ENCODE measurements at places on chromosomes 1 and 21. TPM values are rescaled to one million over a fixed set of nuclear protein-coding genes. Genes with fewer than 3 reads are reported as not detected.
A peak's percentile ranks its signal among the peaks of the same experiment; 100 is the strongest.

DNA sequence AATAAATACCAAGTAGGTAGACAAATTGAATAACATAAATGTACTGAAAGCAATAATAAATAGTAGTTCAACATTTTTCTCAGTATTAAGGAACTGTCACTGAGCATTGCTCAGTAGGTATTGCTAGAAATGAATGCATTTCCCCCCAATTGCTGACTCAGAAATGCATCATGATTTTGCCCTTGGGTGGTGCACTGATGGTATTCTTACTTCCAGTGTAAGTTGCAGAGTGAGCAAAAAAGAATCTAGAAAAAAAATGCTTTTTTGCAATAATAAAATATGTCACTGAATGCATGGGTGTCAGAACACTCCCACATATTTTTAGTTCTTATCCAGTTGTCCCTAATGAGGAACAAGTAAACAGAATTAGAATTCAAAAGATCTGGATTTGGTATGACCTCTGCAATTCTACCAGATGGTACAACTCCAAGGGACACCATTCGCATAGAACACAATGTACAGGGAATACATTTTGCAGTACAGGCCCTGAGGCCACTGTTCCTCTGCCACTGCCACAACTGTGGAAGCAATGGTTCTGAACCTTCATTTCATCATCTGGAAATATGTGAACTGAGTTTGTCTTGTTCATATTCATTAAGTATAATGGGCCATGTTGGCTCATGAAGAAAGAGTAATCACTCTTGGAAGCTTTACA is 78.0 kb downstream of the ATP6V1G3 start:
- H3K27ac ChIP-seq, result no peak overlapping the region
- no peaks in the 10 kb centered on the region for H3K27me3 ChIP-seq
- no peak for DNase-seq
- no peak overlapping the region for H3K4me3 ChIP-seq
- peaks cover 4% of the 10 kb centered on the region for H3K4me1 ChIP-seq
- H3K36me3 ChIP-seq, result no peaks in the 10 kb centered on the region

GRCh38 chr21:39188521-39189139 is 5.4 kb upstream of the PSMG1 start:
- H3K4me1 ChIP-seq, result peaks cover 16% of the 10 kb centered on the region
- H3K4me3 ChIP-seq, result no peak overlapping the region
- H3K36me3 ChIP-seq, result peaks cover 21% of the 10 kb centered on the region

- peaks cover 11% of the 10 kb centered on the region for H3K27me3 ChIP-seq
- DNase-seq, result no peak
- peaks cover 35% of the 10 kb centered on the region for H3K4me1 ChIP-seq
- peak overlapping the region; percentile 31 for H3K27ac ChIP-seq
- H3K36me3 ChIP-seq, result peaks cover 2% of the 10 kb centered on the region
- H3K4me3 ChIP-seq, result no peak overlapping the region
Observed at GRCh38 chr1:206687915-206688442, 3.3 kb downstream of the MAPKAPK2 start.

GRCh38 chr1:234745276-234745675 is 135.3 kb upstream of the IRF2BP2 start:
- H3K36me3 ChIP-seq, result no peaks in the 10 kb centered on the region
- no peak for DNase-seq
- H3K27me3 ChIP-seq, result peaks cover 4% of the 10 kb centered on the region
- no peak overlapping the region for H3K4me3 ChIP-seq

DNA sequence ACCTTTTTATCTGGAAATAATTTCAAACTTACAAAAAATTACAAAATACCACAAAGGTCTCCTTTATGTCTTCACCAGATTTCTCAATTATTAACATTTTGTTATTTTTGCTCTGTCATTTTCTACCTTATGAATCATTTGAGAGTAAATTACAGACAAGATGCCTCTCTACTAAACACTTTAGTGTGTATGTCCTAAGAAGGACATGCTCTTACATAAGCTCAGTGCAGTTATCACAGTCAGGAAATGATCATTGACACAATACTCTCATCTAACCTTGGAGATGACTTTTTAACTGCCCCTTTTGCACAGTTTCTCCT is 378.9 kb upstream of the RUNX1 start:
- peaks cover 14% of the 10 kb centered on the region for H3K4me1 ChIP-seq
- no peak for DNase-seq
- H3K36me3 ChIP-seq, result peaks cover 2% of the 10 kb centered on the region

DNA sequence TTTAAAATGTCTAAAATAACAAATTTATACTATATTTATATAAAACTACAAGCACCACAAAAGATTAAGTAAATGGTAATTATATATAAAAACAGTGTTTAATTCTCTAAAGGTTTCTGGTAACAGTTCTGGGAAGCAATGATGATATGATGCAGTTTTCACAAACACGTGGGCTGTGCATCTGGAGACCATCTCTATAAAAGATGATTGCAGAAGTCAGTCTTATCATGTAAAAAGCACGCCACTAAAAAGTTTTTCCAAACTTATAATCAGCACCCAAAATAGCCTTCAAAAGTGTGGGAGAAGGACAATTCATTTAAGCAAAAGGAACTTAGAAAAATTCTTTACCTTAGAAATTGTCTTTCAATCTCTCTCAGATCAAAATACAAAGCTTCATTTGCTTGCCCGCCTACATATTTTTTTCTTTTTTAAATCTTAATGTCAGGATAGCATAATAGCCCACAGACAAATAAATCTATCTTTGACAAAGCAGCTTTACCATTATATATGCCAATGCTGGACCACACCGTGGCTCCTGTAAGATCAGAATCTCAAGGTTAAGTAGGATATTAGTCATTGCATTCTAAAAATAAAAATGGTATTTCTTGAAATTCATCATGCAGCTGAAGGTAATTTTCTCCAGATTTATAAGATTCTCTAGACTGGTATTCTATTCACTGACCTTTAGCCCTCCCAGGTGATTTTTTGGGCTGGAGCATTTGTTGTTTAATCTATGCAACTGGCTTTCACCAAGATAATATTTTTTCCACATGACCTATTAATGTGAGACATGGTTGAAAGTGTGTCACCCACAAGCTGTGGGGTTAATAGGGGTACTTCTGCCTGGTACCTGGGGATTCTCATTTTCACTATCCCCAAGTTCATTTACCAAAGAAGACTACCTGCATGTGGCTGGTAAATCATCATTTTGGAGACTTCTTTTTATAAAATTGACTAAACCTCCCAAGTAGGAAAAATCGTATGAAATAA is 189.6 kb upstream of the ST6GALNAC5 start:
- no peaks in the 10 kb centered on the region for H3K36me3 ChIP-seq
- no peaks in the 10 kb centered on the region for H3K4me1 ChIP-seq
- no peak overlapping the region for H3K27ac ChIP-seq
- H3K4me3 ChIP-seq, result no peak overlapping the region
- no peaks in the 10 kb centered on the region for H3K27me3 ChIP-seq

- no peak for DNase-seq
- no peak overlapping the region for H3K27ac ChIP-seq
- H3K4me1 ChIP-seq, result no peaks in the 10 kb centered on the region
- H3K36me3 ChIP-seq, result no peaks in the 10 kb centered on the region
- no peaks in the 10 kb centered on the region for H3K27me3 ChIP-seq
- no peak overlapping the region for H3K4me3 ChIP-seq
Observed at GRCh38 chr1:178694923-178695525, 30.0 kb upstream of the RALGPS2 start.

- H3K4me3 ChIP-seq, result no peak overlapping the region
- H3K4me1 ChIP-seq, result no peaks in the 10 kb centered on the region
- no peaks in the 10 kb centered on the region for H3K36me3 ChIP-seq
- no peak for DNase-seq
- H3K27me3 ChIP-seq, result peaks cover 29% of the 10 kb centered on the region
Observed at GRCh38 chr1:85340427-85340826, 64.0 kb upstream of the BCL10 start.

DNA sequence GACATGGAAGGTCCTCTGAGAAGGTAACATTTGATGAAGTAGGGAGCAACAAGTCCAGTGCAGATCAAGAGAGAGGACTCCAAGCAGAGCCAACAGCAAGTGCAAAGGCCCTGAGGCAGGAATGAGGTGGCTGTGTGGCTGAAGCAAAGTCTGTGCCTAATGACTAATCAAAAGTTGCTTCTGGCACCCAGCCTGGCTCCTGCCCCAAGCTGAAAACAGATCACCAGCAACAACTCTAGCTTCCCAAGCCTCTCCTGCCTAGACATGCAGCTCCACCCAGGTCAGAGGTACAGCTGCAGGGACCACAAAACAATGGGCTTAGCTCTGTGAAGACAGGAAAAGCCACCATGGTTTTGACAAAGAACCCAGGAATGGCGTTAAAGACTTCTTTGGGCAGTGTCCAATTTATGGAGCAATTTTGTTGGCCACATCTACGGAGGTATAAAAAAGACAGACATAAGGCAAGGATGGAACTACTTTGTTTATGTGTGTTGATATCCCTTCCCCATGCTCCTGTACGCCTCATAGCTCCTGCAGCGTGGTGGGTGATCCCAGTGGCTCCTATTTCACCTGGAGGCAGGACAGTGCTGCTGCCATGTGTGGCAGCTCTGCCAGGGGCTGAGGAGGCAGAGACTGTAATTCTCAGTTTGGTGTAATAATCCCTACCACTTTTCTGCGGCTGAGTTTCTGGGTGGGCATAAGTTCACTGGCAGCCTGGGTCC is 26.4 kb upstream of the IGSF3 start:
- no peaks in the 10 kb centered on the region for H3K36me3 ChIP-seq
- DNase-seq, result no peak
- no peak overlapping the region for H3K27ac ChIP-seq
- peaks cover 4% of the 10 kb centered on the region for H3K4me1 ChIP-seq
- no peak overlapping the region for H3K4me3 ChIP-seq

- H3K27ac ChIP-seq, result no peak overlapping the region
- H3K36me3 ChIP-seq, result peaks cover 24% of the 10 kb centered on the region
- DNase-seq, result no peak
Observed at GRCh38 chr1:86913399-86913895, 479 bp downstream of the SELENOF start.

GRCh38 chr1:2564815-2565374 is 8.7 kb downstream of the TNFRSF14 start:
- H3K27me3 ChIP-seq, result no peaks in the 10 kb centered on the region
- H3K27ac ChIP-seq, result no peak overlapping the region
- DNase-seq, result no peak
- H3K4me1 ChIP-seq, result peaks cover 3% of the 10 kb centered on the region
- peaks cover 2% of the 10 kb centered on the region for H3K36me3 ChIP-seq

- no peak for DNase-seq
- H3K4me3 ChIP-seq, result no peak overlapping the region
- H3K27me3 ChIP-seq, result peaks cover 2% of the 10 kb centered on the region
- peaks cover 8% of the 10 kb centered on the region for H3K4me1 ChIP-seq
- no peak overlapping the region for H3K27ac ChIP-seq
Observed at GRCh38 chr1:168333562-168334276, 53.0 kb downstream of the TBX19 start.

- DNase-seq, result peak; percentile 54
- peaks cover 20% of the 10 kb centered on the region for H3K4me1 ChIP-seq
- H3K36me3 ChIP-seq, result peaks cover 1% of the 10 kb centered on the region
- H3K4me3 ChIP-seq, result no peak overlapping the region
- peaks cover 22% of the 10 kb centered on the region for H3K27me3 ChIP-seq
- no peak overlapping the region for H3K27ac ChIP-seq
Observed at GRCh38 chr21:36125512-36126207, 9.2 kb upstream of the CBR3 start.

GRCh38 chr1:61869691-61870109 is 127.4 kb downstream of the PATJ start:
- no peak overlapping the region for H3K4me3 ChIP-seq
- no peak overlapping the region for H3K27ac ChIP-seq
- peaks cover 14% of the 10 kb centered on the region for H3K36me3 ChIP-seq
- peaks cover 3% of the 10 kb centered on the region for H3K4me1 ChIP-seq

DNA sequence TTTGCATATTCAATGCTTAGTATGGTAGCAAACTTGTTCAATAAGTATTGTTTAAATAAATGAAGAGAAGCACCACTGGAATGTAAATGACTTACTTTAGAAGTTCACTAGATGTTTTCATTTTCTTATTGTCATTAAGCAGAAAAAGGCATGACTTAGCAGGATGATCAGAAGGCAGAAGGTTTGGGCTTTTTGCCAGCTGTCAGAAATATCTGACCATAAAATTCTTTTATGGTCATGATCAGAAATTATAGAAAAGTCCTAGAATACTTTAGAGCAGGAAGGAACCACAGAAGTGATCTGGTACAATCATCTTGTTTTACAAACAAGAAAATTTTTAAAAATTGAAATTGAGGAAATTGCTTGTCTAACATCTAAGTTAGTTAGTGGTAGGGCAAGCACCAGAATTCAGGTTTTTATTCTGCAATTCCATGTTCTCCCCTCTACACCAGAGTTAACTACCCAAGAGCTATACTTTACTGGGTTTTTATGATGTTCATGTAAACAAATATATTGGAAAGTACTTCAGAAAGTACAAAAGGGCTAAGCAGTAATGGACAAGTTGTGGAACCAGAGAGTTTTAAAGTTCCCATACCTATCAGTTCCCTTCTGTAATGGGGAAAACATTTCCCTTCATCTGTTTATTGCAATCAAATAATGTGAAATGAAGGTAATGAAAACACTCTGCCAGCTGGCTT is 10.1 kb downstream of the FMO5 start:
- H3K4me3 ChIP-seq, result no peak overlapping the region
- no peak overlapping the region for H3K27ac ChIP-seq
- no peak for DNase-seq
- no peaks in the 10 kb centered on the region for H3K36me3 ChIP-seq
- H3K27me3 ChIP-seq, result no peaks in the 10 kb centered on the region

GRCh38 chr1:6352138-6352563 is 41.4 kb downstream of the ACOT7 start:
- DNase-seq, result no peak
- peaks cover 1% of the 10 kb centered on the region for H3K36me3 ChIP-seq
- no peak overlapping the region for H3K4me3 ChIP-seq

- H3K4me1 ChIP-seq, result peaks cover 45% of the 10 kb centered on the region
- H3K36me3 ChIP-seq, result no peaks in the 10 kb centered on the region
- H3K27ac ChIP-seq, result peak overlapping the region; percentile 85
- H3K27me3 ChIP-seq, result no peaks in the 10 kb centered on the region
- no peak for DNase-seq
Observed at GRCh38 chr1:12143631-12144155, 23.1 kb upstream of the TNFRSF1B start.

- H3K27ac ChIP-seq, result no peak overlapping the region
- H3K27me3 ChIP-seq, result peaks cover 6% of the 10 kb centered on the region
- no peaks in the 10 kb centered on the region for H3K36me3 ChIP-seq
- no peak for DNase-seq
- H3K4me3 ChIP-seq, result no peak overlapping the region
Observed at GRCh38 chr1:87712261-87713010, 383.8 kb downstream of the LMO4 start.

- H3K4me1 ChIP-seq, result no peaks in the 10 kb centered on the region
- no peaks in the 10 kb centered on the region for H3K36me3 ChIP-seq
- no peak overlapping the region for H3K4me3 ChIP-seq
- H3K27me3 ChIP-seq, result no peaks in the 10 kb centered on the region
- no peak overlapping the region for H3K27ac ChIP-seq
Observed at GRCh38 chr1:3348196-3348865, 106.1 kb upstream of the ARHGEF16 start.

GRCh38 chr1:15418806-15419515 is 9.3 kb downstream of the EFHD2 start:
- H3K4me1 ChIP-seq, result peaks cover 33% of the 10 kb centered on the region
- H3K27ac ChIP-seq, result no peak overlapping the region
- H3K36me3 ChIP-seq, result peaks cover 25% of the 10 kb centered on the region
- no peaks in the 10 kb centered on the region for H3K27me3 ChIP-seq

GRCh38 chr1:193462629-193463320 is 276.4 kb upstream of the B3GALT2 start:
- H3K27me3 ChIP-seq, result no peaks in the 10 kb centered on the region
- peaks cover 11% of the 10 kb centered on the region for H3K4me1 ChIP-seq
- peak overlapping the region; percentile 24 for H3K27ac ChIP-seq
- H3K36me3 ChIP-seq, result peaks cover 10% of the 10 kb centered on the region

TMOD4 gene
- total RNA-seq, result 1.2 TPM

KIAA0040 gene
- total RNA-seq, result 57.1 TPM

FCRL4 gene
- not detected for total RNA-seq

ZNF684 gene
- total RNA-seq, result 7.1 TPM

CTSE gene
- total RNA-seq, result not detected

GBP2 gene
- total RNA-seq, result 179 TPM

ABCB10 gene
- total RNA-seq, result 26.5 TPM

S100A8 gene
- total RNA-seq, result 0.94 TPM
